ENCODE measurements at places on chromosomes 3 and 15. TPM values are rescaled to one million over a fixed set of nuclear protein-coding genes. Genes with fewer than 3 reads are reported as not detected.

- DNase-seq, result peak; percentile 40
Observed at GRCh38 chr15:35728219-35728940, 182.4 kb upstream of the DPH6 start.

DNA sequence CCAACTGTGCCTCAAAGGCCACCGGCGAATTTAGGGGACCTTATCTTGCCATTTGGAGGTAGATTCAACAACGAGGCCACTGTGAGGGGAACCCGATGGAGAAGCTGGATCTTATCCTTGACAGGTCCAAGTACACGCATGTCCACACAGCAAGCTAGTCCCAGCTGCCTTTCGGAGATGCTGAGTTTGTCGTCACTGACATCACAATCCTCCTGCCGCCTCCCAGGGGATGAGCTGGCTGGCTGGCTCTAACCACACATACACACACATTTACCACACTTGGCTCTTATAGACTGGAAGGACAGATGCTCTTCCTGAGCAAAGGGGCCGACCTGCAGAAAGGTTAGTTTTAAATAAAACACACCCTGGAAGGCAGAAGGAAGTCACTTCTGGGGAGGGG lies 176.3 kb downstream of the STT3B start:
- DNase-seq, result peak; percentile 14

DNA sequence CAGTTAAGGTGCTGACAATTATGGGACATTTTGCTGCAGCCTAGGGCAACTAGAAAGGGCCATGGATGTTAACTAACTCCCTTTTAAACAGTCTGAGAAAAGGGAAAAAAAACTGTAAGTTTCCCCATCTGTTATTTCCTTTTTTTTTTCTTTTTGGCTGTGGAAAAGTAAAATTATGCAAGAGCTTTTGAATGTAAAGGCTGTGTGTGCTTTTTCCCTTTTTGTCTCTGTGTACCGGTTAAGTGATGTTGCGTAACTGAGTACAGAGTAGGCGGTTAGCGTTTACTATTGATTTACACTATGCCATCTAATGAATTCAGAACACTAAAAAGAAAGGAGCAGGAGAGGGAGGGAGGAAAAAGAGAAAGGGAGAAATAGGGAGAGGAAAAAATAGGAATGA lies 403.6 kb downstream of the TIGIT start:
- DNase-seq, result no peak

DNA sequence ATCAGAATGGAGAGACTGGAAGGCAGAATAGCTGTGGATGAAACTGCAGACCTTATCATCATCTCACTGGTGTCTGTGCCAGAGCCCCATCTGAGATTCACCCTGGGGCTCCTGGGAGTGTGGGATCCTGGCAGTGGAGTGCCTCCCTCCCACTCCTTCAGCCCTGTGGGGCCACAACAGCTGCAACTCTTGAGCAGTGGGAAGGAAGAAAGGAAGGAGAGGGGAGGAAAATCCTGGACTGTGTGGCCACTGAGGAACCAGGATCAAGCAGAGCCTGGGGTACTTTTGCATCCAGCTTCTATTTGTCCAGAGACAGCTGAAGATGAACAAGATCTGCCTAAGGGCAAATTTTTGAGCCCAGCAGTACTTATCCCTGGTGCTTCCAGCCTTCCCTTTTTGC lies 13.1 kb upstream of the ALDH1A2 start:
- no peak for DNase-seq

Gene FETUB
- total RNA-seq, result not detected

Gene OR5H1
- not detected for total RNA-seq

DNA sequence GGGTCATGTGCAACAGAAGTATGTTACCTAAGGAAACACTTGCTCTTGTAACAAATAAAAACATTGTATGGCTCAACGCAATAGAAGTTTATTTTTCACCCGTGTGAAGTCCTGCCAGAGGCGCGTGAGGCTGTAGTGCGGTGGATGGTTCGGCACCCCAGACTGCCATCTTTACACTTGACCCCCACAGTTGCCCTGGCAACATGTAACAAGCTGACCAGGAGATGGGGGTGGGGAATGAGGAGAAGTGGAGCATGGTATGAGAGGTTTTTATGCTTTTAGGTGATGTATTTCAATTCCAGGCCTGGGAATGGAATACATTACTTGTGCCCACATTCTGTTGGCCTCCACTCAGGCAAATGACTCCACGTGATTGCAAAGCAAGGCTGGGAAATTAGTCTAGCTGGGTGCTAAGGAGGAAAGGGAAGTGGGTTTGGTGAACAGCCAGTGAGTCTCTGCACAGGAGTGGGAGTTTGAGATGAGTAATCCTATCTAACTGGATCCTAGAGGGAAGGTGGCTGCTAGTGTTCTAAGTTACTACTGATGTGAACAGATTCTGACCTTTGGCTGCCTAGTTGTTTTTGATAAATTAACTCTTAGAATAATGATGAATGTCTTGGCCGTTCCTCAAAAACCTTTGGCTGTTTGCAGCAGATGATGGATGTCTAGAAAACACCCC lies 33.8 kb upstream of the GREM1 start:
- peak; percentile 99 for DNase-seq

DNA sequence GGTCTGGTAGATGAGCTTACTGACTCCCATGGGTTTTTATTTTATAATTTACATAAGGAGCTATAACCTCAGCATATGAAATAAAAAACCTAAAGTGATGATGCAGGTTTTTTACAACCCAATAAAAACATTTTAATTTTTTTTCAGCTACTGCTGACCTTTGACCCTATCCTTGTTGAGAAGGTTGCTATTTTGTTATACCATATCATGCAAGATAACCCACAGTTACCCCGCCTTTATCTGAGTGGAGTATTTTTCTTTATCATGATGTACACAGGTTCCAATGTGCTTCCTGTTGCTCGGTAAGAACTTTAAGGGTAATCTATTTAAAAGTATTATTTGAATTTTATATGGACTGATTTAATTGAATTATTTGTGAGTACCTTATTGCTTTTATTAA lies 70.8 kb downstream of the DNAJC13 start:
- no peak for DNase-seq

DNA sequence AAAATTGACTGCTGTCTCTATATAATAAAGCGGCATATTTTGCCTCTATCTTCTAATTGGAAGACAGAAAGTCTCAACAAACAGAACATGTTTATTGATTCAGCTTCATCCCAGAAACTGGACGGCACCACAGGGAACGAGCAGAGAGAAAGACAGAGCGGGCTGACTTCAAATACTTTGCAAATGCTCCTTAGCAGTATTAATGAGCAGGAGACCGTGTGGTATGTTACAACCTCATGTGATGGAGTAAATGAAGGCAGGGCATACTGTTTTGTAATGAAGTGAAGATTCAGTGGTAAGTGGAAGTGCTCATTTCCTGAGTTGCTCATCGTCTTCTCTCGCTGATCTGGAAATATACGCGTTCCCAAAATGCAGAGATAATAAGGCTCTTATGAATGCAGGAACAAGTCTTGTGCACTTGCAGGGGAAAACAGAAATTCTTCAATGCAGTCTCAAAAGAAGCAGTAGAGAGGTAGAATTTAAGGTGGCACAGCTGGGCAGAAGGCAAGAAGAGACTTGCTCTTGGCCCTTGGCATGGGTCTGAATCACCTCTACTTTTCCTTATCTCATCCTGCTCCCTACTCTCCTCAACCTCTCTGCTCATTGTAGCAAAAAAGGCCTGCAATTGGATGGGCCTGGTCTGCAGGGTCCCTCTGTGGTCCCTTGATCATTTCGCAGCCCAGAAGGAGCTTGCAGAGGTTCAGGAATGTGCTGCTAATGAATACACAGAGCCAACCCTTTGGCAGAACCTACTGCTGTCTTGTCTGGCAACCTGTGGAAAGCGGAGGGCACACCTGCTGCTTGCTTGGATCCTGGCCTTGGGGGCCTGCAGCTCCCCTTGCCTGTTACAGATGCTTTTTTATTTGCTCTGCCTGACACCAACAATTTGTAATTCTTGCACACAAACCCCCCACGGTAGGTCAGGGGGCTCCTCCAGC lies 604.9 kb upstream of the CFAP20DC start:
- DNase-seq, result no peak

GRCh38 chr3:52022323-52023100 lies 26.8 kb upstream of the RPL29 start:
- no peak for DNase-seq

DNA sequence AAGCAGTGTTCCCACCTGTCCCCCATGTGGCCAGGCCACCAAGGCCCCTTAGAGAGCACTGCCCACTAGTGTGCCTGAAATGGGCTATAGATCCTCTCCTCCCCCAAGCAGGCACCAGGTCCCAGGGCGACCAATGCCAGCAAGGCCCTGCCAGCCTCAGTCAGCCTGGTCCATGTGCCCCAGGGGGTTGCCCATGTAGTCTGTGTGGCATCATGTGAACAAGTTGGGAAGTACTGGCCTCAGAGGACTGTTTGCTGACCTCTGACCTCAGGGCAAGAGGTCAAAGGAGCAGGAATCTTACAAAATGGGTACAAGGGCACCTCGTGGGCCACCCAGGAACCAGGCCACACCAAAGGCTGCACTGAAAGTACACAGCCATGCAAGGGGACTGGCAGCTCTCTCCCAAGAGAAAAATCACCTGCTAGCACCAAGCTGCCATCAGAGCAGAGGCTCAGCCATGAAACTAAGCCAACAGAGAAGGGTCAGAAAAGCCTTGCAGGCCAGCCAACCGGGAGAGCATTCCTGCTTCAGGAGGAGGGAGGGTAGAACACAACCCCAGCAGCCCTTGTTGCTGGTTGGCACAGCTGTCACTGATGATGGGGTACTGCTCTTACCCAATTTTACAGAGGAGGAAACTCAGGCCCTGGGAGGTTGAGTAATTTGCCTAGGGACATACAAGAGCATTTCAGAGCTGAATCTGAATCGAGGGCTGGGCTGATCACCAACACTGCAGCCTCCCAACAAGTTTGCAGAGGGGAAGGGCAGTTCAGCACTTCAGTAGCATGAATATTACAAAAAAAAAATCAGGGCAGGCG lies 5.2 kb upstream of the FURIN start:
- no peak for DNase-seq

- DNase-seq, result no peak
Observed at GRCh38 chr3:46856576-46857471, 6.4 kb downstream of the MYL3 start.

DNA sequence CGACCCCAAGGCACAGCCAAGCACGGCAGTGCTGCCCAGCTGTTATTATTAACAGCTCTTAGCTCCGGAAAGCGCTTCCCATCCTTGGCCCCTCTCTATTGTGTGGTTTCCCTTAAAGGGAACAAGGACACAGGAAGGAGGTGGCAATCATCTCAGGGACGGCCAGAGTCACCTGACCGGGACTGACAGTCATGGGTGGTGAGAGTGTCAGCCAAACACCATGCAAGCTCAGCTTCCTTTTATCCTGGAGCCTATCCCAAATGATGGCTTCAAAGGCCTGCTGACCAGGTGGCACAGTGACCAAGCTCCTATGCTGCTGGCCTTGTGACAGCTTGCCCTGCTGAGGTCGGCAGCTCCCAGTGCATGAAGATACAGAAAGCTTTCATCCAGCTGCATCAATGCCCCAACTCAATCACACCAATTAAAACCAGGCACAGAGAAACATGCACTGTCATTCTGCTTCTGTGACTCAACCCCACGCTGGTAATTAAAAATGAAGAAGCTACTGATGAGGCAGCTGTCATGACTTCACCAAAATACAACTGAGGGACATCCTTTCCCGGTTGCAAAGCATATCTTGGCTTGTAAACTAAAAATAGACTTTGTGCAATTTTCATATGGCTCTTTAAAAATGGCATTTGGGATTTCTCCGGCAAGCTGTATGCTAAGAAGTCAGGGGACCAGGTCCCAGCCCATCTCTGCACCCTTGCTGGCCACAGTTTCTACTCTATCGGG lies 34.0 kb downstream of the PCSK6 start:
- DNase-seq, result no peak

Gene TEX9
- 3.3 TPM for total RNA-seq

DNA sequence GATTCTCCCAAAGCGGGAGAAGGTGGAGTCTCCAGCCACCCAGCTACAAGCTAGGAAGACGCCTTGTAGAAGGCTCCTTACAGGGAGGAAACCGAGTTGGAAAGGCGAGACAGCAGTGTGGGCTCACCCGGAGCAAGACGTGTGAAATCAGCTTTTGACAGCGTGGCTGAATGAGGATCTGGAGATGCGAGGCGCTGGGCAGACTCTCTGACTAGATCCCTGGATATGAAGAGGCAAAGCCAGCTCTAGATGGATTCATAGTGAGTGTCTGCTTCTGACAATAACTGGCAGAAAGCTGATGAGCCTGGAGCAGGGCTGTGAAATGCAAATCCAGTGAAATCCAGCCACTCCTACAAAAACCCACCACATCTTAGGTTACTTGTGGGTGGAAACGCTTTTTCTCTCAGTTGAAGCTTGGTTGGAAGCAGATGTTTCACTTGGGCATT lies 41.0 kb downstream of the GOLGA6A start:
- DNase-seq, result no peak

DNA sequence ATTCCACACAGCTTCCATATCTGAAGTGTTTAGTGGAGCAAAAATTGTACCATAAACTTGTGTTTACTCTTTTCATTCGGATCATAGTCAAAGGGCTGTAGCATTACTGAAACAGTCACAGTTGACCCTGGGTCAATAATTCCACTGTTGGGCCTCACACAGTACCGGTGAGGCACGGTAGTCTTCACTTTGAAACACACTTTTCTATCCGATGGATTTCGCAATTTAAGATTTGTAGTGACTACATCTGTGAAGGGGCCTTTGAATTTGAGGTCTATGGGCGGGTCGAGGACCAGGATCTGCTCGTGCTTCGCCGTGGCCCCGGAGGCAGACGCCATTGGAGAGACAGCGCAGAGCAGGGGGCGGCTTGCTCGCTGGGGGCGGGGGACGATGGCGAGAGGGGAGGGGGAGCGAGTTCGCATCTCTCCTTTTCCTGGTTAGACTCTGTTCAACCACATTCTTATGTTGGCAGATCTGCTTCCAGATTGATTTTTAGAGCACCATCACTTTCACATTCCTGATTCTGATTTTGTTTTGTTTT lies 19.8 kb downstream of the RLBP1 start:
- DNase-seq, result no peak

- DNase-seq, result no peak
Observed at GRCh38 chr3:105401691-105402149, 35.0 kb downstream of the ALCAM start.

- no peak for DNase-seq
Observed at GRCh38 chr3:109869586-109869985, 532.2 kb upstream of the DPPA4 start.

Gene CORO2B
- total RNA-seq, result 15.7 TPM

DNA sequence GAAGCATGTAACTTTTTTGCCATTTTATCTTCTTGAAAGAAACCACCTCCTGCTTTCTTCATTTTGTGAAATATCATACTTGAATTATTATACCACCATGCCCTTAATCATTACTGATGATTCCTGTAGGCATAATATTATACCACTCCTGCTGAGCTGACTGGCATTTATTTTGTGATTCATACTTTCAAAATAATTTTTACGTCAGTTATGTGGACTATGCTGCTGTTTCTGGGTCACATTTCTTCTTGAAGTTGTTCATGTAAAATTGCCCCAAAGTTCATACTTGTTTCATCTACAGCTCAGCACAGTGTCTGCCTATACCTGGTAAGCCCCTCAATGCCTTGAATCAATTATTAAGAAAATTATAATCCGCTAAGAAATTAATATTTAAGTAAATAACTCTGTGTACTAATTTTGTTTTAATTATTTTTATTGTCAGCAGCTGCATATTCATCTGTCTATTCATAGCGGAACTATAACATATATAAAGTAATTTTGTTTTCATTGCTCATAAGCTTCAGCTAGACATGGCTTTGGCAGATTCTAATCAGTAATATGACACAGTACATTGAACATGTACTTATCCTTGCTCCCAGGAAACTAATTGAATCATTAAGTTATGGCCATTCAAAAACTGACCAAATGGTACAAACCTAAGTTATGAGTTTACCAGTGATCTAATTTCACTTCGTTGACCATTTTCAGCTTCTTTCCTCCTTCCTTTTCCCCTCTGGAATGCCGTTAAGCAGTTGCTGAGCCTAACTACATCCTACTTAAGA lies 160.0 kb downstream of the NAALADL2 start:
- DNase-seq, result no peak
